Activated CD4-positive, alpha-beta T cell treated with anti-CD3 and anti-CD28 coated beads, Interleukin-2, amount 50 U/mL, for 48 hours (primary cell): ENCODE measurements at places on chromosomes 11 and 22.

DNA sequence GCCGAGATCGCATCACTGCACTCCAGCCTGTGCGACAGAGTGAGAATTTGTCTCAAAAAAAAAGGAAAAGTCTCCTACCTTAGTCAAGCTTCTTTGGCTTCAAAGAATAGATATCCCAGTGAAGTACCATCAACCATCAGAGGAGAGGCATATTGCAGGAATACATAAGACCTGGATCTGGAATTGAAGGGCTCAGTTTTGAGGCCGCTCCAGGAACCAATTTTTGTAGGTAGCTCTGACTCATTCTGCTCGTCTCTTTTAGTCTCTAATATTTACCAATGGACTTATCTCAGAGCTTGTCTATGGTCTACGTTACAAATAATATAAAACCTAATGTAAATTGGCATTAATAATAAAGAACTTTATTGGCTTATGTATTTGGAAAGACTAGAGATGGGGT, 8.2 kb upstream of the CCDC15 start:
- no peak for DNase-seq

GRCh38 chr11:64898541-64898940, 18.5 kb downstream of the ATG2A start:
- DNase-seq: no peak

- no peak for DNase-seq
These were observed 9.0 kb upstream of the SPINDOC start for GRCh38 chr11:63804259-63804658.

DNA sequence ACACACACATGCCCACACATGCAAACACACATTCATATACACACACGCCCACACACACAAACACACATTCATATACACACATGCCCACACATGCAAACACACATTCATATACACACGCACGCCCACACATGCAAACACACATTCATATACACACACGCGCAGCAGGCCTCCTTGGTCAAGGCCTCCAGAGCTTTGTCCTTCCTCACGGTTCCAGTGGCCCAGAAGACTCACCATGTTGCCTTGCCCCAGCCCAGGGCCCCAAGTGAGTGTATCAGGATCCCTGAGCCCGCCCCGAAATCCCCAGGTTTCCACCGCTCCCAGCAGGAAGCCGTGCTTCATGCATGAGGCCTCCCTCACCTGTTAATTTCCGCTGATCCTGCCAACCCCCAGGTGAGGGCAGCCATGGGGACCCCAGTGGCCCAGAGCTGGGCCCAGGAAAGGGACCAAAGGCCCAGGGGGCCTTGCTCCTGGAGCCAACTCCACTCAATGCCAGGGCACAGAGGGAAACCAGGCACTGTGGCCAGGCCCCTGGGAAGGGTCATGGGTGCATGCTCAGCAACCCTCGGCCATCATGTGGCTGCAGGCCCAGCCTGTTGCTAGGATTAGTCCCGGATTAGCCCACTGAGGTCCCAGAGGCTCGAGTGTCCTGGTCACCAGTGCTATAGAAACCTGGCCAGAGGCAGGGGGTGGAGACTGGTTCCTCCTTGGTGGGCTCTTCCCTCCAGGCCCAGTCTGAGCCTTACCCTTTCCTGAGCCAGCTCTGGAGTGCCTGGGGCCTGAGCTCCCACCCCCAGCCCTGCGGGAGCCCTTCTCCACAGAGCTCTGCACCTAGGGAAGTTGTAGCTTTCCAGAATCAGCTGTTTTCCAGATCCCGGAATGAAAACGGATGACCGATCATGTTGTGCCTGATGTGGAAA, 34.4 kb downstream of the IGF2 start:
- no peak for DNase-seq

- no peak for DNase-seq
These were observed at the start of gene FCHSD2 for GRCh38 chr11:73142128-73142377. FCHSD2 (minus strand) TSS chr11:73142318; CDS start chr11:73141877, 441 bp downstream.

GRCh38 chr11:93295921-93296575, 34.5 kb upstream of the DEUP1 start:
- no peak for DNase-seq

DNA sequence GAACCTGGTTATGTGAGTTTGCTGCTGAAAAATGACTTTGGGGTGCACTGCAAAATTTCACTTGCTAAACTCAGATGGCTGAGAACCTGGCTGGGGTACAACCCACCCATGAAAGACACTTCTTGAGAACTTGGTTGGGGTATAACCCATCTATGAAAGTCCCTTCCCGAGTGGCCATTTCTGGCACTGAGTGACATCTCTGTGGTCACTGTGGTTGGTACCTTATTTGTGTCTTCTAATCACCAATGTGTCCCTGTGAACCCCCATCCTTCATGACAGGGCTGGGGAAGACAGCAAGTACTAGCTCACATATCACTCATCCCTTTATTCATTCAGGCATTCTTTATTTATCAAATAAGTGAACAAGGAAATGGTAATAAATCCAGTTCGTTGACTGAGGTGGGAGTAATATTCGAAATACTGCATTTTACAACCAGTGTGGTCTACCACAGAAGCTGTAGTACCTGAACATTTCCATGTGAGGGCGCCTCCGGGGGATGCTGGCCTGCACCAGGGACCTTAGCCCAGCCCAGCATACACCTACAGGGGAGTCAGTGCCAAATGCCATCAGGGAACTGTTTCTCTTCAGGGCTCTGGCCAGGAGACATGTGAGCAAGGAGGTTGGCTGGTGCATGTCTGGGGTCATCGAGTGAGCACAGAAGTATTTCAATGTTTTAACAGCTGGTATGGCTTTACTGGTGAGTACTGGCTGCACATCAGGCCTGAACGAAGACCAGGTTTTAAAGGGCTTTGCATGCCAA, 122.1 kb downstream of the CSNK2A3 start:
- peak; percentile 25 for DNase-seq

- no peak for DNase-seq
These were observed 97.6 kb upstream of the HSD17B12 start for GRCh38 chr11:43582863-43583462.

DNA sequence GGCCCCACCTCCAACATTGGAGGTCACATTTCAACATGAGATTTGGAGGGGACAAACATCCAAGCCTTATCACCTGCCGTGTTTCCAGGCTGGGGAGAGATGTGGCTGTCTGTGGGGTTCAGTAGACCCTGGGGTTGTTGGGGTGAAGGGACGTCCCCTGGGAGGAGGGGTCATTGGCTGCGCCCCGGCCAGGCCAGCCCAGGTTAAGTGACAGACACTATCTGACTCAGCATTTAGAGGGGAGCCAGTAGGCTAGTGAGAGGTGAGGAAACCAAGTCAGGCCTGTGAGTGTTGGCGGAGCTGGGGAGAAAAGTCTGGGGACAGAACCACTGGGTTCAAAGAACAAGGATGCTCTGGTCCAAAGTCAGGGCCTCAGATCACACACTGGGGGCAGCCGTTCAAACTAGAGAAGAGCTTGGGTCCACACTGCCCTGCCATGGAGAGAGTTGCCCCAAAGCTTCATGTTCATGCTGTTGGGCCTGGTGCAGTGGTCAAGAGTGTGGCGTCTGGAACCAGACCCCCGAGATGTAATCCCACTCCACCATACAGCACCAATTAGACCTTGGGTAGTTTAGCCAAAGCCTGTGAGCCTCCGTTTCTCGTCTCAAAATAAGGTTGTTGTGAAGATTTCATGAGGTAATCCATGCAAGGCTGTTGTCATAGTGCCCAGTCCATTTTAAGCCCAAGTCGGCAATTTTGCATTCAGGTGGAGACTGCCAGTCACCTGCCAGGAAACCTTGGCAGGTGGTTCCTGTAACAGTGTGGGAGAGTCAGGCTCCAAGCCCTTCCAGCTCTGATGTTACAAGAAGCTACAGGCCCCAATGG, 1289.6 kb downstream of the TBC1D22A start:
- DNase-seq: no peak

DNA sequence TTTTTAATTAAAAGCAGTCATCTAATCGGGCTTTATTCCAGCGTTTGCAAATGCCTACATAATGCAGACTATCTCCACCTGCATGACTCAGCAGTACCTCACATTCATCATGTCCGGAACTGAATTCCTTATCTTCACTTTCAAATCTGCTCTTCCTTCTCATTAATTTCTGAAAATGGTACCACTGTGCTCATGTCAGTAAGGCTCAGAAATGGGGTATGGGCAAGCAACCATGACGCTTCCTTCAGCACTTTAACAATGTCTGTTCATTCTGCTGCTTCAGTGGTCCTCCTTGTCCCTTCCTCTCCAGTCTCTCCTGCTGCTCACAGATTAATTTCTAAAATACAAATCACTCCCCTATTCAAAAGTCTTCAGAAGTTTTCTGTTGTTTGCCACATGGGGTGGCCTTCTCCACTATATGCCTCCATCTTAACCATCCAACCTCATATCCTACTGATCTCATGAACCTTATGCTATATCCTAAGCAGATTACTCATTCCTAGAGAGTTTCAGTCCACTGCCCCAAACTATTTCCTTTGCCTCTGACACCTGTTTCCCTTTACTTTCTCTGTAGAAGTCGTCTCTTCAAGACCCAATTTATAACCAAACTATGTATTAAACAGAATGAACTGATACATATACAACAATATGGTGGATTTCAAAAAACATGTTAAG, 7.0 kb downstream of the GTF2H1 start:
- no peak for DNase-seq

GRCh38 chr11:108891143-108891542, 226.3 kb downstream of the DDX10 start:
- DNase-seq: no peak

DNA sequence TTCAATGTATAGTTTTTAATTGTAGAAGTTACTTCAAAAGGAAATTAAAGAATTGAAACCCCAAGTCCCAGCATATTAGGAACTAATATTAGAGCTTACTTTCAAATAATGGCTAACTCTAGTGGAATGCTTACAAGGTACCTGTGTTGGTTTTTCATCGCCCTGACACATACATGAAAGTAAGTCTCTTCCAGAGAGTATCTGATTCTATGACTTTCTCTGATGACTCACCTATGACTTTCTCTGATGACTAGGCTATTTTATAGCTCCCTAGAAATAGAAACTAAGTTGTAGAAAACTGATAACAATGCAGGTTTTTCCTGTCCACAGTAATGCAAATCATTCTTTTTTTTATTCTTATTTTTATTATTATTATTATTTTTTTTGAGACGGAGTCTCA, 33.6 kb upstream of the MMP7 start:
- no peak for DNase-seq
